ENCODE measurements at places on chromosomes 1 and 21.

- no peak for DNase-seq
These were observed 3.4 kb downstream of the DDX59 start for GRCh38 chr1:200666309-200666708.

- DNase-seq, result no peak
These were observed 92.3 kb downstream of the PRDM16 start for GRCh38 chr1:3161176-3161840.

GRCh38 chr1:58477390-58477789 is 69.1 kb downstream of the OMA1 start:
- DNase-seq, result no peak

DNA sequence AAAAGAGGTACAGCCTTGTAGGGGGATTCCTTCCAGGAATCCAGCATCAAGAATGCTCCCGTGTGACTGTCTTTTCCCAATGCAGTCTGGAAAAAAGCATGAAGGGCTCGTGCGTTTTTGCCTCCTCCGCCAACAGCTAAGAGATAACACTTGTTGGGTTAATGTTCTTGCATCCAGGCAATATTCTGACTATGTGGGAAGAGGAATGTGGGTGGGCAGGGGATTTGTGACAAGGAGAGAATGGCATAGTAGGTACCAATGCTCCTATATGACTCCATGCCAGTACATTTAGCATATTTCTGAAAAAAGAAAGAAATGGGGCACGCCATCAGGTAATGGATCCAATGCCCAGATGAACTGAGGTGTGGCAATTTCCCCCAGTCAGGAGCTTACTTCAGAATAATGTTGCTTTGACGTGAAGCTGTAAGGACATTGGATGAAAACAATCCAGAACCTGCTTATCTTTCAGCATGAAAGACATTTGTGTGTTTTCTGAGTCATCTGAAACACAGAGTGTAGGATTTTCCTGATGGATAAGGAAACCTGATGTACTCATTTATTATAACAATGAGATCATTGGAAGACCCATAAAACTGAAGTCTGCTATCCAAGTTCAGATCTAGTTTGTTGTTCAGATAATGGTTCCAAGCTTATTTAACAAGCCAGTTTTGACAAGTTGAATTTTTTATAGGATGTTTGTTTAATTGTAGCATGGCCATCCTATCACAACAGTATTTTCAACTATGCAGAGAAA is 105.5 kb downstream of the LYPLAL1 start:
- DNase-seq, result no peak

GRCh38 chr1:11550664-11551283 is 71.8 kb downstream of the DISP3 start:
- peak; percentile 70 for DNase-seq

- DNase-seq, result no peak
These were observed 179.1 kb upstream of the LYPLAL1 start for GRCh38 chr1:218994615-218995014.

DNA sequence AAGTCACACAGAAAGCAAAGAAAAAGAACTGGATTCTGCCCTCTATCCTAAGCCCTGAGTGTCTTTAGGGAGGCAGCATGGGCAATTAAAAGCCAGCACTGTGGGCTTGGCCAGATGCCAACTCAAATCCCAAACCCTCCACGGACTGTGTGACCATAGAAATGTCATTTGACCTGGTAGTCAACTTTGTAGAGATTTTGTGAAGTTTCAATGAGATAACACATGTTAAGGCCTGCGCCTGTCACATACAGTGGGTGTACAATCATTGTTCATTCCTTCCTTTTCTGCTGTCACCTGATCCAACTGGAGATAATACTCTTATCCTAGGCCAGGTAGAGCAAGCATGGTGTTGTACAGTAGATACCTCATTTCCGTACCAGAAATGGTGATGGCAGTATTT is 54.2 kb downstream of the TMEM53 start:
- DNase-seq, result no peak
